ENCODE measurements at places on chromosomes 1 and 21. TPM values are rescaled to one million over a fixed set of nuclear protein-coding genes. Genes with fewer than 3 reads are reported as not detected.

Gene CNR2
- 0.03 TPM for total RNA-seq

Gene RNU1-2
- total RNA-seq: 4,661 TPM

Gene FCGR3B
- total RNA-seq: 0.92 TPM

Gene MAP3K21
- 1.7 TPM for total RNA-seq

Gene SERBP1
- total RNA-seq: 117 TPM

Gene NR1I3
- total RNA-seq: not detected

Gene RIMS3
- total RNA-seq: 3.0 TPM

Gene S100A3
- total RNA-seq: 0.48 TPM

DNA sequence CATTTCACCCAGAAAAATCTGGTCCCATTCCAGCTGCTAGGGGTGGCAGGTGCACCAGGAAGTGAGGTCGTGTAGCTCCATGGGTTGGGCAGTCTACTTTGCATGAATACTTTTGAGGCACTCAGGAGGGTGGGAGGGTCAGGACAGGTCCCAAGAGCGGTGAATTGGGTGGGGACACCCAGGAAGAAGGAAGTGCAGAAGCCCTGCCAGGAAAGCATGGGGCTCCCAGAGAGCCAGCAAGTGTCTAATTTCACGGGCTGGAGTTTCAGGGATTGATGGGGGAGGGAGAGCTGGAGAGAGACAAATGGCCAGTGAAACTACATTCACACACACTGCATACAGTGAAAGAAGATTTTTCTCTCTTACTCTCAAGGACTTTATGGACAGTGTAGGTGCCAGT lies 137.8 kb downstream of the GALNT2 start:
- DNase-seq: no peak

DNA sequence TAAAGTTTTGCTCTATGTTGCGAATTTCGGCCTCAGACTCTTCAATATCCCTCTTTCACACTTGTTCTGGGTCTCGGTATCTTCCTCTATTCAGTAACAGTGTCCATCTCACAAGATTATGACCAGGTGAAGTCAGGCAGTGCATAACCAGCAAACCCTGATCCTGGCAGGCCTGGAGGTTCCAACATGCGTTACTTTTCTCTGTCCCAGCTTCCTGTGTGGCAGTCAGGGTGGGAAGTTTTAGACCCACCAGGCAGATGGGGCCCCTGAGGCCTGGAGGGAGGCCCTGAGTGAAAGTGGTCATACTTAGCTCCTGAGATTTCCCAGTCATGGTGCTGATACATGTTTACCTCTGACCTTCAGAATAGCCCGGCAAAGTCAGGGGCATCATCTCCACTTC lies 5.1 kb downstream of the TMEM61 start:
- DNase-seq: no peak

DNA sequence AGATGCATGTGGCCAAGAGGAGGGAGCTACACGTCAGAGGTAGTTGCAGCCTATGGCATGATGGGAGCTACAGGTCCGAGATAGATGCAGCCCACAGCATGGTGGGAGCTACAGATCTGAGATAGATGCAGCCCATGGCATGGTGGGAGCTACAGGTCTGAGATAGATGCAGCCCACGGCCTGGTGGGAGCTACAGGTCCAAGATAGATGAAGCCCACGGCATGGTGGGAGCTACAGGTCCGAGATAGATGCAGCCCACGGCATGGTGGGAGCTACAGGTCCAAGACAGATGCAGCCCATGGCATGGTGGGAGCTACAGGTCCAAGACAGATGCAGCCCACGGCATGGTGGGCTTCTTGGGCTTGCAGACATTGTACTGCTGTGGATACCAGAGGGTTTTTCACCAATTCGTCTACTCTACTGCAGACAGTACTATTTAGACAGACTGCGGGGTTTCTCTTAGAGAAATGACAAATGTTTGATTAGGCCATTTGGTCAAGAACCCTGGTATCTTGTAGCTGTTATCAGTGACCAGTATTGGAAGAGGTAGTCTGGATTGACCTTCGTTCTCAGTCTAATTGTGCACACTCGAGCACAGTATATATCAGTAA lies 127.4 kb downstream of the DHRS3 start:
- DNase-seq: no peak

GRCh38 chr1:157153746-157154145 lies 15.6 kb upstream of the ETV3 start:
- no peak for DNase-seq

DNA sequence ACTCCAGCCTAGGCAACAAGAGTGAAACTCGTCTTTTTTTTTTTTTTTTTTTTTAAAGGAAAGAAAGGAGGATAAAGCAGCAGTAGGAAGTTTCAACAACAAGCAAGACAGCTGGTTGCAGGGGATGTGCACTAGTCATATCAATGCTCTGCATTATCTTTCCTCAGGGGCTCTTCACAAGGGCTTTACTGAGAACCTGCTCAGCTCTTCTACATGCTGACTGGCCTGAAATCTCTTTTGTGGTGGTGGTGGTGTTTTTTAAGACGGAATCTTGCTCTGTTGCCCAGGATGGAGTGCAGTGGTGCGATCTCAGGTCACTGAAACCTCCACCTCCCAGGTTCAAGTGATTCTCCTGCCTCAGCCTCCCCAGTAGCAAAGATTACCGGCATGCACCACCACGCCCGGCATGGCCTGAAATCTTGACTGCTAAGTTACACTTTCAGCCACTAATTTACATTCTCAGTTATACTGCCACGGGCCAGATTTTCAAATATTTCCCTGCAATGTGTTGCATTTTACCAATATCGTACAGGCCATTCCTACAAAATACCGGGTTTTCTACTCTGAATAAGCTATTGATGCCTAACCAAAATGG lies 68.0 kb downstream of the PUM1 start:
- DNase-seq: no peak

DNA sequence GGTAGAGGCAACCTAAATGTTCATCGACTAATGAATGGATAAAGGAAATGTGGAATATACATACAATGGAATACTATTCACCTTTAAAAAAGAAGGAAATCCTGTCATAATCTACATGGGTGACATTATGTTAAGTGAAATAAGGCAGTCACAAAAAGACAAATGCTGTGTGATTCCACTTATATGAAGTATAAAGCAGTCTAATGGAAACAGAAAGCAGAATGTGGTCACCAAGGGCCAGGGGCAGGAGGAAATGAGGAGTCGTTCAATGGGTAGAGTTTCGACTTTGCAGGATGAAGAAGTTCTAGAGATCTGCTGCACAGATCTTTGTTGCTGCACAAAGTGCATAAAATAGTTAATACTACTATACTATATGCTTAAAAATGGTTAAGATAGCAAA lies 7.8 kb downstream of the DIPK1A start:
- no peak for DNase-seq

DNA sequence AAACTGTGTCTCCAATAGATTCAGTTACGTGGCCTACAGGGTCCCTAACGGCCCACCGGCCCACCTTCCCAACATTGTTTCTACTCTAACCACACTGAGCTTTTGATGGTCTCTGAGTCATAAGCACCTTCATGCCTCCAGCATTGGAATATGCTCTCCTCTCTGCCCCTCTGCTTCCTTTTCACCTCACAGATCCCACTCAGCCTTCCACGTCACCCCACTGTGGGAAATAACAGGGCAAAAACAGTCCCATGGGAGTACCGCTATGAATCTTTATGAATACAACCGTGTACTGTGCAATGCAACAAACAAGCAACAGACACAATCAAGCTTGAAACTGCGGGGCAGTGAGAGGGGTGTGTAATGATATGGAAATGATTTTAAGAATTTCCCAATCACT lies 5.3 kb upstream of the SARS1 start:
- no peak for DNase-seq

DNA sequence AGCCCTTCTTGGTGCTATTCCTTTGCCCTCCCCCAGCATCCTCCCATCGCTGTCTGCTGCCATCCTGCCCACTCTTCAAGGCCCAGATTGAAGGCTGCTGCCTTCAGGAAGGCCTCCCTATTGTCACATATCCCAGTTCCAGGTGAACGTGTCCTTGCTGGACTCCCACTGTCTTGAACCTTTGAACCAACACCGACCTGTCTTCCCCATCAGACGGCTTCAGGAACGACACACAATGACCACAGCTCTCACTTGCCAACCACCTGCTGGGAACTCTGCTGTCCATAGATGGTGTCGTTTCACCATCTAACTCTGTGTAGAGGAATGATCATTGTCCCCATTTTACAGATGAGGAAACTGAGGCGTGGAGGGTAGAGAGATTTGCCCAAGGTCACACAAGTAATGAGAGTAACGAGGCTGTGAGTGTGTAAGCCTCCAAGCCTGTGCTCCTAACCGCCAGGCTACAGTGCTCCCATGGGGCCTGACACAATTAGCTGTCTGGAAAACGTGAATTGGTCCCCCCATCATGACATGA lies 9.9 kb upstream of the PLEKHG5 start:
- DNase-seq: no peak

DNA sequence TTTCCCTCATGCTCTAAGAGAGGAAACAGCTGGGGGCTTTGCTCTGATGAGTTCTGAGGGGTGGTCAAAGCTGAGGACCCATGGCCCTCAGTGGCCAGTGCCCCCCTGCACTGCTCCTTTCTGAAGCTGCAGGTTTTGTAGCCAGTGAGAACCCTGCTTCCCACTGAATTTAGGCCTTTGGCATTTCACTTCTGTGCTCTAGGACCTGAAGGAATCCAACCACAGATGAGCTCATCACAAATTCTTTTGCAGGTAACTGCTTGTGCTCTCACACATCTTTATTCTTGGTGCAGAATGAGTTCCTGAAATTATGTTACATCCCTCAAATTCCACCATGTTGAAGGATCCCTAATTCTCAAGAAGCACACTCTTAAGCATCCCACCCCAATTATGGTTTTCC lies 248.7 kb upstream of the IRF2BP2 start:
- DNase-seq: no peak

GRCh38 chr1:23529146-23530086 lies 1.6 kb downstream of the E2F2 start:
- DNase-seq: no peak

GRCh38 chr1:203142684-203143408 lies 15.3 kb downstream of the ADORA1 start:
- no peak for DNase-seq

GRCh38 chr1:190327271-190327670 lies 150.4 kb downstream of the BRINP3 start:
- DNase-seq: no peak

DNA sequence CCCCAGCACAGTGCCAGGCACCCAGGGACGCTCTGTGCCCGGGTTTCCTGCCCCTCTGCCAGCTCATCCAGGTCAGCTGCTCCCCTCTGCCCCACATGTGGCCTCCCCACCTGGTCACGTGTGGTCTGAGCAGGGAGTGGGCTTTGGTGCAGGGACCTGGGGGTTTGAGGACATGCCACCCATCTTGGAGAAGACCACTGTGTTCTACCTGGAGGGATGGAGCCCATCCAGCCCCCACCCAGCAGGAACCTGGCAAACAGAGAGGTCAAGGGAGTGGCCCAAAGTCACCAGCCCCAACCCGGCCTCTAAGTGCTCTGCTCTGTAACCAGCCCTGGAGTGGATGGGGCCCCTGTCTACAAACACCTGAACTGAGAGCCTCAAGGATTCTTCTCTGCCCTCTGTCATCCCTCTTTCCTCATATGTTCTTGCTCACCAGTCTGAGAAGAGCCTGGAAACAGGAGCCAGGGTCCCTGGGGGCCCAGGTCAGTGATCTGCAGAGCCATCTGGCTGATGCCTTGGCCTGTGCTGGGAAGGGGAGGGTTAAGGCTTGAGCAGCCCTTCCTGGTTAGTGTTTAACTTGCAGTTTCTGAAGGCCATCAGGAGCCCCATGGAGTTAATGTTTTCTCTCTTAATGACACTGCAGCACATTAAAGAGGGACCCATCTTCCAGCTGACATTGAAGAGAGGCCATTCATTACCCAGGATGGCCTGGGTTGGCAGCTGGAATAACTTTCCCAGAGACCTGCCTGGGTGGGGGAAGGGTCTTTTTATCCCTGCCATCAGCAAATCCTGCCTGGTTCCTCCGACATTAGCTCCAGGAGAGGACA lies 235.4 kb downstream of the PTPRU start:
- DNase-seq: no peak

GRCh38 chr21:41691205-41692184 lies 75.4 kb downstream of the RIPK4 start:
- no peak for DNase-seq

DNA sequence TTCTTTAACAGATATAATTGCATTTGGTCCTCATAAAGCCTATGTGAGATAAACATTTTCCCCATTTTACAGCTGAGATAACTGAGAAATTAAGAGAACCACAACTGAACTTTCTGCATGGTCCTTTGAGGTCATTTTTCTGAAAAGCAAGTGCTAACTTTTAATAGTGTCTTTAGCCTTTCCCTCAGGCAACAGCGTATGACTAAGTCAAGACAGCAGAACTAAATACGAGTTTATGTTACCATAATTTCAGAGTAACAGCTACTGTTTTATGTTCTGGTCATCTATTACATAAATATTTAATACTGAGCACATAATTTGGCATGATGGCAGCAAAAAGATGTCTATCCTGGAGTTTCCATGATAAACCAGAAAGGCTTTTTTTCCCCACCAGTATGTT lies 95.6 kb downstream of the OLFML2B start:
- DNase-seq: no peak

DNA sequence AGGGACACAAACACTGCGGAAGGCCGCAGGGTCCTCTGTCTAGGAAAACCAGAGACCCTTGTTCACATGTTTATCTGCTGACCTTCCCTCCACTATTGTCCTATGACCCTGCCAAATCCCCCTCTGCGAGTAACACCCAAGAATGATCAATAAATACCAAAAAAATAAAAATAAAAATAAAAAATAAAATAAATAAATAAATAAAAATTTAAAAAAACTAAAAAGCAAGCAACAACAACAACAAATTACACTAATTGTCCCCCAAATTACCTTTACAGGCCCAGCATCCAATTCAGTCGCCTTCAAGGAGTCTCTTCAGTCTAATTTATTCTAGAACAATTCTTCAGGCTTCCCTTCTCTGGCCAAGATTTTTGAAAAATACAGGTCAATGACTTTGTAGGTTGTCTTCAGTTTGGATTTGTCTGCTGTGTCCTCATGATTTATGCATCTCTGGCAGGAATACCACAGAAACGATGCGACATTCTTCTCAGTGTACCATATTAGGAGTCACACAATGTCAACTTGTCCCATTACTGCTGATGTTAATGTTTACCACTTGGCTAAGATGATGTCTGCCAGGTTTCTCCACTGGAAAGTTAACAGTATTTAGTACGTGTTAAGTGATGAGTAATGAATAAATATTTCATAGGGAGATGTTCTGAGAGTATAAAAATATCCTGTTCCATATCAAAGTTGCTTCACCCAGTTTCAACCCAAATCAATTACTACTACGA lies 20.3 kb upstream of the BMP8B start:
- no peak for DNase-seq

GRCh38 chr1:22913421-22914141 lies 59.1 kb downstream of the LACTBL1 start:
- DNase-seq: no peak

DNA sequence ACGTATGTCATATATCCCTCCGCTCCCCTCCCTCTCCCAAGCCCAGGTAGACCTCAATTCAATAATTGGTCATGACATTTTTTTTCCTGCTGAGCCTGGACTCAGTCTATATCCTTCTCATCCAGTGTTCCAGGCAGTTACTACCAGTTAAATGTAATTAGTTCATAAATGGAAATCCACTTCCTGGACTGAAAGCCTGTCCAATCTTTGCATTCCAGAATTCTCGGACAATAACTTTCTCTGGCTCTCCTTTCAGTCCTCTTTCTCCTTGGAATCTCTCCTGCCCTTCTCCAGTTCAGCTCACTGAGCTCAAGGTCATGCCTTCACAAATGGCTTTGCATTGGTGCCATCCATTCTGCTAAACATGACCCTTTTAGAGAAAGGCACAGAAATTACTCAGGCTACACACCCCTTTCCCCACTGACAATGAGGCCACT lies 34.8 kb downstream of the VWA5B1 start:
- no peak for DNase-seq
